Heart right ventricle (tissue), 16 donors: ENCODE measurements at places on chromosomes 12 and 14. TPM values are rescaled to one million over a fixed set of nuclear protein-coding genes. Genes with fewer than 3 reads are reported as not detected.

Gene RIPK3
- total RNA-seq, result 1.7 TPM

Gene WDHD1
- total RNA-seq, result 1.3 TPM

Gene GPATCH2L
- total RNA-seq, result 25.5 TPM

Gene TAS2R42
- not detected for total RNA-seq

Gene AICDA
- not detected for total RNA-seq

Gene LAG3
- 0.72 TPM for total RNA-seq

Gene MAP1LC3B2
- 1.5 TPM for total RNA-seq

Gene IGF1
- 12.7 TPM for total RNA-seq

Gene DNAI7
- total RNA-seq, result 1.1 TPM

Gene IFT81
- total RNA-seq, result 7.6 TPM

Gene GZMB
- total RNA-seq, result not detected

GRCh38 chr12:106032623-106032925 lies 106.2 kb downstream of the NUAK1 start:
- peaks cover 5% of the 10 kb centered on the region for H3K4me1 ChIP-seq
- no peaks in the 10 kb centered on the region for H3K27me3 ChIP-seq
- DNase-seq, result no peak
- H3K4me3 ChIP-seq, result no peak overlapping the region

DNA sequence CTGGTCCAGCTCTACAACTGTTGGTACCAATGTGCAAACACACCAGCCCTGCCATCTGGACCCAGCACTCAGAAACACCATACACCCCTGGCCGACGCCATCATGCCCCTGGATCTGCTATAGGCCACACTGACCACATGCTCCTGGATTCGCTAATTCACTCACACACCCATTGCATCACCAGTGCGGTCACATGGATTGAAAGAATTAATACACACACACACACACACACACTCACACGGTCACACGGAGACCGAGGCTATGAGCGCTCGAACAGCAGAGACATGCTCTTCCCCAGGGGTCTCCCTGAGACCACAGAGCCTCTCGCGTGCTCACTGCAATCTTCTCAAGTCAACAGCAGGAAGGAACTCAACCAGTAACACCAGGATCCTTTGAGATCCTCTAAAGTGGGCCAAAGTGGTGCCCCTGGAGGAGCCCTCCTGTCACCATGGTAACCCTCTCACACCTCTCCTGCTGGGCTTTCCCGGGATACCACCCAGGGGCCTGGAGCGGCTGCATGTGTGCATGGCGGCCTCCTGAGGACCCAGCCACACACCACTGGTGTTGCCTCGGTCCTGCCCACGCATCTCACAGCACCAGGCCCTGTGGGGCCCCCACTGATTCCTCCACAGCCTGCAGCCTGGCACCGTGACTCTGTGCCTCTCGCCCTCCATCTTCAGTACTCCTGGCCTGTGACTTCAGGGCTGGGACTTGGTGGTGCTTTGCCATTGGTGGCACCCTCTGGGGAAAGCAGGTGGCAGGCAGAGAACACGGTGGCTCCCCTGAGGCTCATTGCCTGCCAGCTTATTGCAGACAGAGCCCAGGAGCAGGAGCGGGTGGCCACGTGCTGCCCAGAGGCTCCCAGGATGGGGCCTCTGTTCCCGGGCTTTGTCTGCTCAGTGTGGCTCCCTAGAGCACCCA lies 15.1 kb downstream of the LRTM2 start:
- H3K36me3 ChIP-seq, result no peaks in the 10 kb centered on the region
- no peak for DNase-seq
- H3K27ac ChIP-seq, result no peak overlapping the region
- H3K27me3 ChIP-seq, result peaks cover 36% of the 10 kb centered on the region
- H3K4me1 ChIP-seq, result no peaks in the 10 kb centered on the region
- H3K4me3 ChIP-seq, result no peak overlapping the region

DNA sequence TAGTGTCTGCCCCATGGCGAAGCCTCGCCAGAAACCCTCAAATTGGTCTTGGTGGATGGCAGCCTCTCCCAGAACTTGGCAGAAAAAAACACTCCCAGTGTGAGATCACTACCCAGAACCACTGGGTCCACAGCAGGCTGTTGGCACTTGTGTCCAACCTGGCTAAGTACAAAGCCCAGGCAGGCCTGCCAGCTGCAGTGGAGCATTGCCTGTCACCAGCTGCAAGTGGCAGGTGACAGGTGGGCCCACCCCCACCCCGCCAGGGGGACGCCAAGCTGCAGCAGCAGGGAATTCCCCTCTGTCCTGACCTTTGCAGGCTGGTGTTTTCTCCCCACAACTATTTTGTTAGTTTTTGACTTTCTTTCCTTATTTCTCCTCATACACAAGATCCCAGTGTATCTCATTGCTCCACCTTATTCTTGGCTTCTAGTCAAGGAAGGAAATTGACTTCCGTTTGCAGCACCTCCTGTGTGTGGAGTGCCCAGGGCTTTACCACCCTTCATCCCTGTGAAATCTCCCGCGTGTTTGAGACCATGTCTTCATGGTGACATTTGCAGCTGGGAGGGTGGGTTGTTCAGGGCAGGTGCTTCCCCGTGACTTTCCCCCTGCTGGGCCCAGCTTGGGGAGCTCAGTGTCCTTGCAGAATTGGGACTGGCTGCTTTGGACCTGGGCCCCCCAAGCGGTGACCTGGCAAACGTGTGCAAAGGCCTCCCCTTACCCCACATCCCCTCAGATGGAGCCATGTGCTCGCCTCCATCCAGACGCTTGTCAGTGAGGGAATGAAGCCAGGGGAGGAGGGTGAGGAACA lies 73.8 kb upstream of the RIN3 start:
- no peaks in the 10 kb centered on the region for H3K36me3 ChIP-seq
- DNase-seq, result peak; percentile 59
- no peaks in the 10 kb centered on the region for H3K27me3 ChIP-seq
- no peak overlapping the region for H3K27ac ChIP-seq

GRCh38 chr14:41782511-41782910 lies 175.8 kb downstream of the LRFN5 start:
- H3K4me1 ChIP-seq, result no peaks in the 10 kb centered on the region
- no peak for DNase-seq
- no peak overlapping the region for H3K4me3 ChIP-seq
- no peaks in the 10 kb centered on the region for H3K36me3 ChIP-seq
- no peaks in the 10 kb centered on the region for H3K27me3 ChIP-seq

DNA sequence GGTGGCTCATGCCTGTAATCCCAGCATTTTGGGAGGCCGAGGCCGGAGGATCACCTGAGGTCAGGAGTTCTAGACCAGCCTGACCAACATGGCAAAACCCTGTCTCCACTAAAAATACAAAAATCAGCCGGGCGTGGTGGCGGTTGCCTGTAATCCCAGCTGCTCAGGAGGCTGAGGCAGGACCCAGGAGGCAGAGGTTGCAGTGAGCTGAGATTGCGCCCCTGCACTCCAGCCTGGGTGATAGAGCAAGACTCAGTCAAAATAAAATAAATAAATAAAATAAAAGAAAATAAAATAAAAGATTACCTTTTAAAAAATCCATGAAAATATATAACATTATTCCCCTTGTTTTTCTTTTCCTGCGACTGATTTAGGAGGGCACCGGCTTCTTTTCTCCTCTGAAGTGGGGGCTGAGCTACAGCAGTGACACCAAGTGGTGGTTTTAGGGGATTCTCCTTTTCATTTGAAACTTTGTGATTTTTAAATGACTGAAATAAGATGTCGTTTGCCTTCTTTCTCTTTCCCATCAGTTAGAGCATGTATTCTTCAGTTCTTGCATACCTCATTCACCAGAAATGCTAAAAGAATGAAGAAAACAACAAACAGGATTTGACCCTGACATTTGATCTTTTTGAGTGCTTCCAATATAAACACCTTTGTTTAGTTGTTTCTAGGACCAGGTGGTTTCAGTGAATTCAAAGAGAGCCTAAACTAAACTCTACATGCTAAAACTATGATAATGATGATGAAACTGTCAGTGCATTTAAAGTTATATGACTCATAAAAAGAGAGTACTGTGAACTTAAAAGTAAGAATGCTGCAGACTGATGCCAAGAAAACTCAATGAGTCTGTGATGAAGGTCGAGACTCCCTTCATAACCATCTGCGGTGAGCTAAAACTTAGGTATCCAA lies 22.6 kb upstream of the PKP2 start:
- H3K36me3 ChIP-seq, result no peaks in the 10 kb centered on the region
- DNase-seq, result no peak
- no peaks in the 10 kb centered on the region for H3K4me1 ChIP-seq

GRCh38 chr14:66496911-66497310 lies 10.7 kb downstream of the CCDC196 start:
- no peak overlapping the region for H3K4me3 ChIP-seq
- no peaks in the 10 kb centered on the region for H3K27me3 ChIP-seq
- no peak overlapping the region for H3K27ac ChIP-seq

DNA sequence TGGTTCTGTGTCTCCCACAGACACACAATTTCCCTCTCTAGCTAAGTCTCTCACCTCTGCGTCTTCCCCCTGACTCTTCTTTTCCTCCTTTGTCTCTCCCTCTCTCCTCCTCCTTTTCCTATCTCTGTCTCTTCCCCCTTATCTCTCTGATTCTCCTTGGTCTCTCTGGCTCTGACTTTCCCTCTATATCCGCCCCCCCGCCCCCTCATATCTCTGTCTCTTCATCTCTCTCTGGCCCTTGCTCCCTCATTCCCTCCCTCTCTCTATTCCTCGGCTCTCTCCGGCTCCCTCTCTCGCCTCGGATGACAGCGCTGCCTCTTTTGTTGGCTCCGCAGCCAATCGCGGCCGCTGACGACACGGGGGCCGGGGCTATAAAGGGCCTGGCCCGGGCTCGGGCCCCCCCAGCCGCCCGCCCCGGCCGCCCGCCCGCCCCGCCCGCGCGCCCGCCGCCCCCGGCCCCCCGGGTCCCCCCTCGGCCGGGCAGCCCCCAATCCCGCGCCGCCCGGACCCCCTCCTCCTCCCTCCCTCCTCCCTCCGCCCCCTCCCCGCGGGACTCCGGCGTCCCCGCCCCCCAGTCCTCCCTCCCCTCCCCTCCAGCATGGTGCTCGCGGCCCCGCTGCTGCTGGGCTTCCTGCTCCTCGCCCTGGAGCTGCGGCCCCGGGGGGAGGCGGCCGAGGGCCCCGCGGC lies at the start of gene GDF11:
Gene GDF11 (plus strand): TSS at position 404 of the 687 bp plus-strand sequence. CDS start 195 bp downstream, at position 599.
- no peaks in the 10 kb centered on the region for H3K36me3 ChIP-seq
- DNase-seq, result peak; percentile 83
- H3K4me1 ChIP-seq, result peaks cover 35% of the 10 kb centered on the region

DNA sequence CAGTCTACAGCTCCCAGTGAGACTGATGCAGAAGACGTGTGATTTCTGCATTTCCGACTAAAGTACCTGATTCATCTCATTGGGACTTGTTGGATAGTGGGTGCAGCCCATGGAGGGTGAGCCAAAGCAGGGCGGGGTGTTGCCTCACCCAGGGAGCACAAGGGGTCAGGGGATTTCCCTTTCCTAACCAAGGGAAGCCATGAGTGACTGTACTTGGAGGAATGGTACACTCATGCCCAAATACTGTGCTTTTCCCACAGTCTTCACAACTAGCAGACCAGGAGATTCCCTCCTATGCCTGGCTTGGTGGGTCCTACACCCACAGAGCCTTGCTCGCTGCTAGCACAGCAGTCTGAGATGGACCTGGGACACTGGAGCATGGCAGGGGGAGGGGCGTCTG lies 21.0 kb upstream of the ABCC9 start:
- H3K27me3 ChIP-seq, result no peaks in the 10 kb centered on the region
- H3K4me3 ChIP-seq, result no peak overlapping the region
- H3K36me3 ChIP-seq, result no peaks in the 10 kb centered on the region
- H3K4me1 ChIP-seq, result no peaks in the 10 kb centered on the region
- H3K27ac ChIP-seq, result no peak overlapping the region

- H3K4me1 ChIP-seq, result no peaks in the 10 kb centered on the region
- H3K27me3 ChIP-seq, result no peaks in the 10 kb centered on the region
- H3K36me3 ChIP-seq, result peaks cover 52% of the 10 kb centered on the region
- no peak for DNase-seq
- no peak overlapping the region for H3K27ac ChIP-seq
These were observed 15.0 kb upstream of the SMARCC2 start for GRCh38 chr12:56204275-56204674.

- no peak overlapping the region for H3K27ac ChIP-seq
- H3K27me3 ChIP-seq, result no peaks in the 10 kb centered on the region
- no peaks in the 10 kb centered on the region for H3K4me1 ChIP-seq
- no peak overlapping the region for H3K4me3 ChIP-seq
- no peak for DNase-seq
- peaks cover 4% of the 10 kb centered on the region for H3K36me3 ChIP-seq
These were observed 53.0 kb downstream of the ETNK1 start for GRCh38 chr12:22677781-22678574.

GRCh38 chr12:71607494-71608330 lies 55.9 kb downstream of the ZFC3H1 start:
- H3K4me1 ChIP-seq, result no peaks in the 10 kb centered on the region
- no peaks in the 10 kb centered on the region for H3K27me3 ChIP-seq
- peaks cover 38% of the 10 kb centered on the region for H3K36me3 ChIP-seq
- no peak overlapping the region for H3K4me3 ChIP-seq
- H3K27ac ChIP-seq, result no peak overlapping the region
- no peak for DNase-seq

GRCh38 chr14:89730687-89731086 lies 223.8 kb downstream of the EFCAB11 start:
- H3K4me1 ChIP-seq, result no peaks in the 10 kb centered on the region
- no peaks in the 10 kb centered on the region for H3K36me3 ChIP-seq
- H3K4me3 ChIP-seq, result no peak overlapping the region
- DNase-seq, result no peak
- no peaks in the 10 kb centered on the region for H3K27me3 ChIP-seq

- peaks cover 32% of the 10 kb centered on the region for H3K36me3 ChIP-seq
- H3K4me1 ChIP-seq, result no peaks in the 10 kb centered on the region
- H3K27ac ChIP-seq, result no peak overlapping the region
- no peak overlapping the region for H3K4me3 ChIP-seq
These were observed 12.1 kb downstream of the SPTSSA start for GRCh38 chr14:34449819-34450541.

GRCh38 chr12:25051171-25051570 lies 102.3 kb upstream of the BCAT1 start:
- H3K4me3 ChIP-seq, result no peak overlapping the region
- H3K4me1 ChIP-seq, result peaks cover 5% of the 10 kb centered on the region

- H3K4me3 ChIP-seq, result no peak overlapping the region
- no peaks in the 10 kb centered on the region for H3K4me1 ChIP-seq
- no peaks in the 10 kb centered on the region for H3K27me3 ChIP-seq
- DNase-seq, result no peak
- no peaks in the 10 kb centered on the region for H3K36me3 ChIP-seq
- no peak overlapping the region for H3K27ac ChIP-seq
These were observed 176.3 kb upstream of the DIO2 start for GRCh38 chr14:80387563-80387981.

- H3K27me3 ChIP-seq, result no peaks in the 10 kb centered on the region
- H3K36me3 ChIP-seq, result peaks cover 10% of the 10 kb centered on the region
- peaks cover 74% of the 10 kb centered on the region for H3K4me1 ChIP-seq
- peak overlapping the region; percentile 8 for H3K27ac ChIP-seq
These were observed 13.4 kb downstream of the ASB2 start for GRCh38 chr14:93962701-93963601.

GRCh38 chr14:25400607-25401206 lies 350.8 kb upstream of the STXBP6 start:
- H3K27me3 ChIP-seq, result no peaks in the 10 kb centered on the region
- no peak for DNase-seq
- H3K27ac ChIP-seq, result no peak overlapping the region
- no peaks in the 10 kb centered on the region for H3K4me1 ChIP-seq
- no peaks in the 10 kb centered on the region for H3K36me3 ChIP-seq
